ENCODE measurements at places on chromosomes 7 and 10.

- DNase-seq = no peak
These were observed 19.8 kb downstream of the ITGB8 start for GRCh38 chr7:20350518-20350951.

DNA sequence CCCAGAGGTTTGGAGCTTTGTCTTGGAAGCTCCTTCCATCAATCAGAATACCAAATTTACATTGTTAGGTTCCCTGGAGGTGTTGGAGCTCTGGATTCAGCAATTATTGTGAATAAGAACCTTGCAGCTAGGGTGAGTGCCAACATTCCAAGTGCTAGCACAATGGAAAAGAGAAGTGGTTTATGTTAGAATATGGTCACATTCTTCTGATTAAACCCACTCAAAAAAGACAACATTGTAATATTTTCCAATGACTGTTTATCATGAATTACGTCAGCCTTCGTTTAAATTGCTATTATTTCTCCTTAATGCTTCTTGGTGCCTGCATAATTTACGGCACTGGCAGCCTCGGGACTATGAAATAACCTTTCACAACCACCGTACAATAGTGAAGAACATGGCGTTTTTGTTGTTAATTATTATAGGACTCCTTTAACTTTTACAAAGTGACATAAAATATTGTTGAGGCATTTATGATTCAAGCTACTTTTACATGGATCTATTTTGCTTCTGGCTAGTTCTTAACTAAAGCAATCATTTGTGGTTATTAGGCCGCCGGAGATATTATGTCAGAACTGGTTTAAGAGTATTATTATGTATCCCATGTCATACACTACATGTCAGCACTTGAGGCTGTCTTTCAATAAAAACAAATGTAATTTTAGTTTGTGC lies 117.7 kb downstream of the ARID5B start:
- DNase-seq = no peak

DNA sequence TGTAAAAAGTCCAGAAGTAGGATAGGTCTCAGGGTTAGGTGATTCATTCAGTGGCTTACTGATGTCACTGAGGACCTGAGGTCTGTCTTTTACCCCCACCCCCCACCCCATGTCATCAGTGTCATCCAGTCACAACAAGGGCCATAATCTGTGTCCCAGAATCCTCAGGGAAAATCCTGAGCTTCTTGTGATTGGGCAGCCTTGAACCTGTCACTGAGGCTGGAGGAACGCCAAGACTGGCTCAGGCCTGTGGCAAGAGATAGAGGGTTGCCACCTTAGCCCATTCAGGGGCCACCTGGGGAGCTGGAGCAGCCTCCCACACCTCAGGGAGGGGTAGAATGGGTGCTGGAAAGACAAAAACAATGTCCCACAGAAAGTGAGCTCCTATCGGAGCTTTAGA lies 29.7 kb downstream of the NUB1 start:
- no peak for DNase-seq

- DNase-seq = no peak
These were observed 9.4 kb upstream of the ZC3HAV1 start for GRCh38 chr7:139118805-139119485.

DNA sequence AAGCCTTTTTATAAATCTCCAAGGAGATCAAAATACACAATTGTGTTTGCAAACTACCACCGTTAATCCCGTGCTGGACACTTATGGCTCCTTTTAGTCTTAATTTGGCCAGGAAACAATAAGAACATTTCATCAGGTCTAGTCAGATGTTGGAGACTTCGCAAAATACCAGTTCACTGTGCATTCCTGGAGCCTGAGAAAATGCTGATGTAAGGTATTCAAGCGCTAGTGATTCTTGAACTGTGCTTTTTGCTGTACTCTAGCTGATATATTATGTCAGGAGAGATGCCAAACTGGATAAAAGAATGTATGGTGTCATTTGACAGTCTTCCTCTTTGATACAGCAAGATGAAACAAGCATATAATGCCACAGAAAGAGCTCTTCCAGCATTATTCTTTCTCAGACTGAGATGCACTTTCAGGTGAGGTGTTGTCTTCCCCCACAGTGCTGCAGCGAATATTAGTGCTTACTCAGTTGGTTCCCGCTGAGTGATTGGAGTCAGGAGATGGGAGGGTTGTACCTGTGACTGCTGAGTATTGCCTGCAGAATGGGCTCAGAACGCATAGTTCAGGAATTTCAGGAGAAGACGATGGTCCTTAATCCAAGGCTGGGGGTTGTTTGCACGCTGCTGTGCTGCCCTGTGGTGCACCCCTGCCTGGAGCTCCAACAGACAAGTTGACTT lies 59.2 kb downstream of the OGDH start:
- peak; percentile 82 for DNase-seq

GRCh38 chr10:133135116-133135465 lies 24.9 kb upstream of the KNDC1 start:
- DNase-seq = no peak

DNA sequence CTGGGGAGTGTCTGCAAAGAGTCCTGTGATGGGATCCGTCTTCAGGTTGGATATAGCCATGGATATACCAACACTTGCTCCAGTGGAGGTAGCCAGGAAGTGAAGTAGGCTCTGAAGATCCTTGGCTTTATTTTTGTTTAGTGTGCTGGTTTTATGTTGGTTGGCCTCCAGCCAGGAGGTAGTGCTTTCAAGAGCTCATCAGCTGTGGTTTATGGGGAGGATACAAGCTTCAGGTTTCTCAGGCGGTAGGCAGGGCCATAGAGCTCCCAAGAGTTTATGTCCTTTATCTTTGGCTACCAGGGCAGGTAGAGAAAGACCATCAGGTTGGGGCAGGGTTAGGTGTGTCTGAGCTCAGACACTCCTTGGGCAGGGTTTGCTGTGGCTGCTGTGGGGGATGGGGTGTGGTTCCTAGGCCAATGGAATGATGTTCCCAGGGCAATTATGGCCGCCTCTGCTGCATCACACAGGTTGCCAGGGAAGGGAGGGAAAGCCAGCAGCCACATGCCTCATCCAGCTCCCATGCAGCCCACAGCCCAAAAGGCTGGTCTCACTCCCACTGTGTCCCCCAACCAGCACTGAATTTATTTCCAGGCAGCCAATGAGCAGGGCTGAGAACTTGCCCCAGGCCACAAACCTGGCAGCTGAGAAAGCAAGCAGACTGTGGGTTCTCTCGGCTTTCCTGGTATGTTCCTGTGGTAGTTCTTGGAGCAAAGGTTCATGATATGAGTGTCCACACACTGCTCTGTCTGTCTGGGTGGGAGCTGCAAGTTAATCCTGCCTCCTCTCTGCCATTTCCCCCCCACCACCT lies 67.0 kb upstream of the PRLHR start:
- DNase-seq = no peak

- DNase-seq = no peak
These were observed 227.6 kb upstream of the IMMP2L start for GRCh38 chr7:111789870-111790269.

DNA sequence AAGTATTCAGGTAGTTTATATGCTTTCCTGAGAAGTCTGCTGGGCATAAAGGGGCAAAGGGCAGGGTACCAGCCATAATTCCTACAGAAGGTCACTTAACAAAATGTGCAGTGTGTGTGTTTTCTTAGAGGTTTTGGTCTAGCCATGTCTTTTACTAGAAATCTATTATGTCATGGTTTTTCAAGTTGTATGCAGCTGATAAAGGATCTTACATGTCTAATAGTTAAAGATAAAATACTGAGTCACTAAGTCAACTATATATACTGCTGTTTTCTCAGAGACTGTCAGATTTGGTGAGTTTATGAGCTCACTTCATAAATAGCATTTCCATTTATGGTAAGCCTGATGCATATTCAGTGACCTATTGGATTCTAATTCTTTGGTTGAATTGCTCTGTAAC lies 7.7 kb downstream of the CASP2 start:
- peak; percentile 30 for DNase-seq

DNA sequence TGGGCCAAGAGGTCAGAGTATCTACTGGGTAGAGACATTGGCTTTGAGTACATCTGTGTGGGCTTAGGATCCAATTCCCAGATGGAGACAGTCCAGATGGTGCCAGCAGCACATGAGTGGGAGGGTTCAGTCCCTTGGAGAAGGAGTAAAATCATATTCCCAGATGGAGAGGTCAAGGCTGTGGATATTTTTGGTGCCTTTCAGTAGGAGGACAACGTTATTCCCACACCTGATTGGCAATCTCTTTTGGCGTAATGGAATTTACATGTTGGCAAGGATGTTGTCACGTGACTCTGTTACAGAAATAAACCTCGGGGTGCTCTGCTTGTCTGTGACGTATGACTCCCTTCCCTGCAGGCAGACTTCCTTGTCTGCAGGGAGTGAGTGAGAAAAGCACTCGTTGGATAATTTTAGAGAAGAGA lies 27.6 kb downstream of the NPS start:
- no peak for DNase-seq

DNA sequence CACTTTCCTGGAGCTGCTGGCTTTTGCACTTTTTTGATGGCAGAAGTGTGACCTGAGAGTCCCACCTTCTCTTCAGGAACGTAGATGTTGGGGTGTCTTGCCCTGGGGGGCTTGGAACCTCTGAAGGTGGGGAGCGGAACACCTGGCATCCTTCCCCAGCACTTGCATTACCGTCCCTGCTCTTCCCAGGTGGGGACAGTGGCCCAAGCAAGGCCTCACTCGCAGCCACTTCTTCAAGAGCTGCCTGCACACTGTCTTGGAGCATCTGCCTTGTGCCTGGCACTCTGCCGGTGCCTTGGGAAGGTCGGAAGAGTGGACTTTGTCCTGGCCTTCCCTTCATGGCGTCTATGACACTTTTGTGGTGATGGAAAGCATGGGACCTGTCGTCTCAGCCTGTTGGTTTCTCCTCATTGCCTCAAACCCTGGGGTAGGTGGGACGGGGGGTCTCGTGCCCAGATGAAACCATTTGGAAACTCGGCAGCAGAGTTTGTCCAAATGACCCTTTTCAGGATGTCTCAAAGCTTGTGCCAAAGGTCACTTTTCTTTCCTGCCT lies 31.1 kb downstream of the PFKFB3 start:
- DNase-seq = no peak

DNA sequence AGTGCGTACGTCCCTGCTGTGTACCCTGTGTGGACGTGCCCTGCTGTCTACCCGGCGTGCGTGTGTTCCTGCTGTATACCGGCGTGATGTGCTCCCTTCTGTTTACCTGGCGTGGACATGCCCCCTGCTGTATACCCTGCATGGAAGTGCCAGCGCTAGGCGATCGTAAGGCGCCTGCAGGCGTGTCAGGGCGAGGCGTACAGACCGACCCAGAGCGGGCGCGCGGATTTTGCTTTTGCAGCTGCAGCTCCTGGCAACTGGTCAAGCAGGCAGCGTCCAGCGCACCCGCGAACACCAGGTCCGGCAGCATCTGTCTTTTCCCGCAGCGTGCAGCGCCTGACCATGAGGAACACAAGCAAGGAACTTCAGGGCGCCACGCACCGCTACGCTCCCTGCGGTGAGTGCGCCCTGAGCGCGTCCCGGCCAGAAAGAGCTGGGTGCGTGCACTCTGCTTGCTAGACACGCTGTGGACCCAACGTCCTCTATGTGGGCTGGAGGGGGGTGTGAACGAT lies 680 bp downstream of the C7orf57 start:
- DNase-seq = peak; percentile 15

DNA sequence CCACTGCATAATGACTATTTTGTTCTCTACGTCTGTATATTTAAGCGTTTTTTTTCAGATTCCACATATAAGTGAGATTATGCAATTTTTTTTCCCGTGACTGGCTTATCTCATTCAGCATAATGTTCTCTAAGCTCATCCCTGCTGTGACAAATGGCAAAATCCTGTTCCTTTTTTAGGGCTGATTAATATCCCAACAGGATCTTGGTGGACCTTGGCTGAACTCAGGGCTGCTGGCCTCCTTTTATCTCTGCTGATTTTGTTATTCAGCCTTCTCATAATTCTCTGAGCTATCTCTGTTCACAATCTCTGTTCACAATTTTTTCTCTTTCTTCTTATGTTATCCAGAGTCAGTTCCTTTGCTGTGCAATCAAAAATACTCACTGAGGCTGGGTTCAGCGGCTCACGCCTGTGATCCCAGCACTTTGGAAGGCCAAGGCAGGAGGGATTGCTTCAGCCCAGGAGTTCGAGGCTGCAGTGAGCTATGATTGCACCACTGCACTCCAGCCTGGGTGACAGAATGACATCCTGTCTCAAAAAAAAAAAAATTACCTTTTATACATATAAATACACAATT lies 1035.9 kb upstream of the AUTS2 start:
- no peak for DNase-seq

GRCh38 chr10:123019941-123020703 lies 11.3 kb downstream of the ACADSB start:
- DNase-seq = no peak

GRCh38 chr10:125264757-125265578 lies 104.6 kb upstream of the CTBP2 start:
- no peak for DNase-seq

GRCh38 chr10:110535958-110536891 lies 31.3 kb upstream of the SMC3 start:
- peak; percentile 73 for DNase-seq

DNA sequence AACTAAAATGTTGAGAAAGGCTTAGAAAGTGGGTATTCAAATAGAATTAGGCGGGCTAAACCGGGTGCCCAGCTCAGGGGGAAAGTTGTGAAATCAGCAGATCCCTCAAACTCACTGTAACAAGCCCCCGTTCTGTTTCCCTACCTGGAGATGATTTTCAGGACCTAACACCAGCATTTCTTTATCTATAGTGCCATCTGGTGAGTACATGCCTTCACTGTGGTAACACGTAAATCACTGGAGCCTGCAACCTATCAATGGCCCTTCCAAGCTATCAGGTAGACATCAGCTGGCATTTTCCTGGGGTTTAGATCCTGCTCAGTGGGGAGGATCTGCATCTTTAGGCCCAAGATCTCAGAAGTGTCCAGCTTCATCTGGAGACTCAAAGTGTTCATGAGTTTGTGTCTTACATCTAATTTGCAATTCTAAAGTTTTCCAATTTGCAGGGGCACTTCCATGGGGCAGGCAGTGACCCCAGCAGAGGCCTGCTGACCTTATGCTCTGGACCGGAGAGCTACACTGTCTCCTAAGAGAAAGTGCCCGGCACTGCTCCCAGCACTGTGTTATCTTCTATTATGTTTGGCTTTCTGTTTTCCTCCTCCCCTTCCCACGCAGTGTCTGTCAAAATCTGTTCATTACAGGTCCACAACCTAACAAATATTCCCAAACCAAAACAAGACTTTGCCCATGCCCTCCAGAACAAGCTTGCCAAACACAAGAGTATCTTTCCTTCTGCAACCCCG lies 132.5 kb downstream of the LSM5 start:
- DNase-seq = no peak

- DNase-seq = peak; percentile 76
These were observed 271.2 kb downstream of the MAGI2 start for GRCh38 chr7:79182283-79182682.

GRCh38 chr10:124263726-124264125 lies 155.0 kb downstream of the OAT start:
- DNase-seq = no peak

All from brain microvascular endothelial cell (primary cell).